GM10248 (cell line): ENCODE measurements at places on chromosomes 2 and 18.

DNA sequence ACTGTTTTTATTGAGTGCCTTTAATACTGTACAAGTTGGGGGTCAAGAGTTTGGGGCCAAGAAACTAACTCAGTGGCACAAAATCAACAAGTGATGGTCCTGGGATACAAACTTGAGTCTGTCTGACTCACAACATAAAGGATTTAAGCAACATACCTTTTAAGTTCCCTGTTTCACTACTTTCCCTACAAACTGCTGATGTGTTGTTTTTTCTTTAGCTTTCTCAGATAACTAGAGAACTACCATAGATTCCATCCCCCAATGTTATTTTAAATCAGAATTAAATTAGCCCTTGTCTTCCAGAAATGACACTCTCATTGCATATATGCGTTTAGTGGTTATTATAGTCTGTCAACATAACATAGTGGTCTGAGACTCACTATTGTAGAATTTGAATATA is 58.1 kb upstream of the TTC21B start:
- no peak for DNase-seq

DNA sequence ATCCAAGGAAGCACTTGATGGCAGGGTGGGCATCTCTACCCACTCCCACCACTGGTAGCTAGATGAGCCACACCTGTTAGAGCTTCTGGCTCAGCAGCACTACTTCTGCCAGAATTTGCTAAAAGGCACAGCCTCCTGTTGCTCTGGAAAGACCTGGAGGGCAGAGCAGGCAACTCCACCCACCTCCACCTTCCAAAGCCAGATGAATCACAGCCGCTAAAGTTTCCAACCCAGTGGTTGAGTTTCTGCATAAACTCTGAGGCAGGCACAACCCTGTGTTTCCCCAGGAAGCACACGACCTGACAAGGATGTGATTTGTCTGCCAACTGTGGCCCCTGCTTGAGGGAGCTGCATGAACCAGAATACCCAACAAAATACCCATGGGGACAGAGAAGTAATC is 111.6 kb upstream of the GCFC2 start:
- no peak for DNase-seq

DNA sequence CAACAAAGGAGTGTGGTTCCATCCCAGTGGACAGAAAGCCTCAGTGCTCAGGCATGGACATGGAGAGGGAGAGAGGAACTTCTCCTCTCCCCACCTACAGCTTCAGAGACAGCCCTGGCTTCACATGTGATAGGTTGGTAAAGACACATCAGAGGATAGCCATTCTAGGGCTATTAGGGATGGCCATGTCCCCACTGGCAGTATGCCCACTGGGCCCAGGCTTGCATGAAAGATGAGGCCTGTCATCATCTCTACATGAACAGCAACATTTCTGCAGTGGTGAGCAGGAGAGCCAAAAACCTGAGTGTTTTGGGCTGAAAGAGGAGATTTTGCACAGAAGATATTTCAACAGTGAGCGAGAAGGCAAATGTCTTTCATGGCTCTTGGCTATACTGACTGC is 517.2 kb downstream of the NR4A2 start:
- DNase-seq, result no peak

- DNase-seq, result no peak
Measured at GRCh38 chr2:83817511-83817910, 641.6 kb downstream of the SUCLG1 start.

GRCh38 chr18:46313521-46313920 is 209.3 kb downstream of the HAUS1 start:
- DNase-seq, result no peak

DNA sequence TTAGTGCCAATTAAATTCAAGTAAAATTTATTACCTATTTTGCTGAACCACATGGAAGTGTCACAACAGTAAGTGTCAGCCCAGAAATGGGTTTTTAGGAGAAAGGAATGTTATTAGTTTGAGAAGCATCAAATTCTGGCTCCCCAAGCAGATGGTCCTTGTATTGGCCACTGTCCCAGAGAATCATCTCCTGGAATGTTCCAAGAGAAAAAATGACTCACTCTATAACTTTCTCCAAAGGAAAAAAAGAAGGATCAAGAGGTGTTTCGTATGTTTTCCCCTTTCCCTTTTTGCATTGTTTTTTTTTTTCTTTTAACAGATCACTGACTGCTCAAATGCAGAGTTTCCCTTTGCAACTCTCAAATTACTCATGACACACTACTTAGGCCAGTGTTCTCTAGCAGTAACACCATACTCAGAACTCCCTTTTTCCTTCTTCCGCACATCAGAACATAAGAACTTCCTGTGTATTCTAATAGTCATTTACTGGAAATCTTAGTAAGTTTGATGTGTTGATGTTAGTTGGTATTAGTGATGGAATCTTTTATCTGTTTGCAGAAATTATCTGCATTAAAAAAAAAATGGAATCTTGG is 390.3 kb downstream of the GPD2 start:
- DNase-seq, result no peak

GRCh38 chr18:74631623-74632350 is 34.1 kb downstream of the ZNF407 start:
- DNase-seq, result no peak

DNA sequence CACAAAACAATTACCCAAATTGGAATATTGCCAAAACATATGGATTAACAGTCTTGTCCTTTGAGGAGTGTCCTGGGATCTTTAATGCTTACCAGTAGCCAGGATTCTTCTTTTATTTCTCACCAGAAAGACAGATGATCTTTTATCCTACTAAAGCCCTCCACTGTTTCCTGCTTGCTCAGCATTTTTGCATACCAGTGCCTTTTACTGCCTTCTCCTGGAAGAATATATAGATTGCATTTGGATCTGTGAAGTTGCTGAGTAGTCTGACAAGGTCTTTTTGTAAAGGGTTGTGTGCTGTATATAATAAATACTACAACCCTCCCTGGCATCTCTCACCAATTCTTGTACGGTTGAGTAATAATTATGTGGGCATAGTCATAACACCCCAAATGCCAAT is 652.2 kb downstream of the LRRTM4 start:
- no peak for DNase-seq

GRCh38 chr2:111120253-111121027 is at the start of gene BCL2L11:
TSS of gene BCL2L11 (plus strand) at chr2:111120914. CDS start at chr2:111123746, 2,832 bp downstream.
- peak; percentile 90 for DNase-seq

- DNase-seq, result no peak
Measured at GRCh38 chr2:60544954-60545560, 8.4 kb downstream of the BCL11A start.

- DNase-seq, result peak; percentile 69
Measured at GRCh38 chr18:79519751-79520477, 124.2 kb downstream of the NFATC1 start.

GRCh38 chr2:73703675-73704074 is 33.5 kb downstream of the TPRKB start:
- no peak for DNase-seq

GRCh38 chr2:68432696-68433658 is 34.1 kb downstream of the FBXO48 start:
- DNase-seq, result no peak

GRCh38 chr2:141041281-141041680 is 1089.5 kb downstream of the LRP1B start:
- DNase-seq, result no peak

DNA sequence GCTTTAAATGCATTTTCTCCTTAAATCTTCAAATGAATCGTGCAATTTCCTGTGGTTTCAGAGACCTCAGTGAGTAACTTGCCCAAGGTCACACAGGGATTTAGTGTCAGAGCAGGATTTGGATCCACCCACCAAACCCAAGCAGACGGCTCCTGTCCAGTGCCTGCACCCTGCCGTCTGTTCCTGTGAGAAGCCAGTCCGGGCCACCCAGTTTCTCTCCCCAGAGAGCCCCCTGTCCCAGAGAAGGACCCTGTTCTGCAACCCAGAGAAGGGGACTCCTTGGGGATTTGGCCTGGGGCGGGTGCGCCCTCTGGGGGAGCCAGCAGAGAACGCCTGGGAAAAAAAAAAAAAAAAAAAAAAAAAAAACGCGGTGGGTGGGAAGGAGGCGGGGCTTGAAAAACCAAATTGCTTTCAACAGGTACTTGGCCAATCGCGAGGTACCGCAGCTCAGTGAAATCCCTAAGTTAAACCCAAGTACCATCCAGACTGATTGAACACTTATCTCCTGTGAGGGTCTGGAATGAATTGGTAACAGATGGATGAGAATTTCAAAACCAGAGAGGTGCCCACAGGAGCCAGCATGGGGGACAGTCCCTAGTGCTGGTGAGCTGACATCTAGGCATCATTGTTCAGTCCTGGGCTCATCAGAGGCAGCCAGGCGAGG is 30.9 kb upstream of the REEP1 start:
- peak; percentile 79 for DNase-seq

DNA sequence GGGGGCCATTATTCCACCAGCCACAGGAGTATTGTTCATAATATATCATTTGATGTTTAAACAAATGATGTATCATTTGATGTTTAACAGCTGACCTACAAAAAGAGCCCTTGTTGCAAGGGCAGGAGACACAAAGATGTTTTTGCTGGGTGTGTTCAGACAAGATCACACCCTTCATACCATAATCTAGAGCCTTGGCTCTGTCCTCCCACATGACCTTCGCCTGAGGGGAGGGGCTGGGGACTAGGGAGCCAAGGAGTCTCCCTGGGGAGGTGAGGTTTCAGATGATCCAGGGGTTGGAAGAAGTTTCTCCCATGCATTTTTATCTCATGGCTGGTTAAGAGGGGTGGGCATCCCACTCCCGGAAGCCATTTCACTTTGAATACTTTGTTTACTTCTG is 33.5 kb downstream of the CDC42EP3 start:
- DNase-seq, result no peak

DNA sequence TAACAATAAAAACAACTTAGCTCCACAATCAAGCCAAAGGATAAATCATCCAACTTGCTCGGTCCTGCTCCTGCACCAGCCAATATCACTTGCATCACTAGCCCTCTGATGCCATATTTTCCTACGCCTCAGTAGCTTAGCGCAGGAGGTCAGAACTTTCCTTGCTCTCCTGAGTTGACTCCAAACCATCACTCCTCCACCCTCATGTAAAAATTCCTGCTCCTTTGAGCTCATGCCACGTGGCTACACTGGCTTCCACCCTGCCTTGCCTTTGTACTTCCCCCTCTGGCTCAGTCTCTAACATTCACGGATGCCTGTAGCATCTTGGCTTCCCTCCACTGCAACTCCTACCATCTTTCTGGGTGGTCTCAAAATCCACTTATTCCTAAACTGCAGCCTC is 25.2 kb downstream of the AAK1 start:
- DNase-seq, result no peak
